Stimulated activated CD4-positive, alpha-beta T cell treated with anti-CD3 and anti-CD28 coated beads, Interleukin-15, amount 100 ng/mL, for 1 hour (primary cell): ENCODE measurements at places on chromosomes 1 and 21.

DNA sequence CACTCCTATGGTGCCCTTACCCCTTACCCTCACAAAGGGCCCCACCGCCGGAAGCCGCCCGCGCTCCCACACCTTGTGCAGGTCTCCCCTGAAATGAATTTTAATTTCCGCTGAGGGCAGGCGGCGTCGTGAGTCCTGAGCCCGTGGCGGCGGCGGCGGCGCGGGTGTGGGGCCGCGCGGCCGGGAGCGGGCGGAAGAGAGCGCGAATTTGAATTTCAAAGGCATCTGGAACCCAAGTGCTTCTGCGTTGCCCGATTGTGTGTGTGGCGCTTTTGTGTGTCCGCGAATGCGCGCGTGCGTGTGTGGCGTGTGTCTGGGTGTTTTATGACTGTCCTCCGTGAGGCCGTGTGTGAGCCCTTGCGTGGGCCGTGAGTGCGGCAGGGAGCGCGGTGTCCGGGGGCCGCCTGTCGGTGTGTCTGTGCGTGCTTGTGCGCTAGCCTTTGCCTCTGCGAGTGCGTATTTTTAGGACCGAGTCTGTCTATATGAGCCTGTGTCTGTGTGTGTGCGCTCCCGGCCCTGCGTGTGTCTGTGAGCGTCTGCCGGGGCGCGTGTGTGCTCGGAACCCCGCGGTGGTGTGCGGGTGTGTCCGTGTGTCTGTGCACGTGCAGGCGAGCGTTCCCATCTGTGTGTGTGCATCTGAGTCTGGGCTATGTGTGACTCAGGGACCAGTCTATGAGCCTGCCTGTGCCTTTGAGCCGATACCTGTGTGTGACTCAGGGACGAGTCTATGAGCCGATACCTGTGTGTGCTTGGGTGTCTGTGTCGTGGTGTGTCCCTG is 7.9 kb upstream of the ADGRB2 start:
- DNase-seq = peak; percentile 14

DNA sequence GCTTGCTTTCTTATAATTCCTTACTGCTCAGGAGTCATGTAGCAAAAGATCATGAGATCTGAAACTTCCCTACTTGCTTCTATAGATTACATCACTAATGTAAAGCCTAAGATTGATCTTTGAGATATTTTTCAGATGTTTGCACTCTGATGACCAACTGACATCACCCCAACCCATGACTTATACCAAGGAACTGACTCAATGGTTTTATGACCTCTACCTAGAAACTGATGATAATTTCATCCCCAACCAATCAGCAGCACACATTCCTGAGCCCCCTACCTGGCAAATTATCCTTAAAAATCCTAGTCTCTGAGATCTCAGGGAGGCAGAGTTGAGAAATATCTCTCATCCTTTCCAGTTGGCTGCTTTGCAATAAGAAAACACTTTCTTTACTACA is 122.3 kb upstream of the CAMK1G start:
- DNase-seq = no peak

DNA sequence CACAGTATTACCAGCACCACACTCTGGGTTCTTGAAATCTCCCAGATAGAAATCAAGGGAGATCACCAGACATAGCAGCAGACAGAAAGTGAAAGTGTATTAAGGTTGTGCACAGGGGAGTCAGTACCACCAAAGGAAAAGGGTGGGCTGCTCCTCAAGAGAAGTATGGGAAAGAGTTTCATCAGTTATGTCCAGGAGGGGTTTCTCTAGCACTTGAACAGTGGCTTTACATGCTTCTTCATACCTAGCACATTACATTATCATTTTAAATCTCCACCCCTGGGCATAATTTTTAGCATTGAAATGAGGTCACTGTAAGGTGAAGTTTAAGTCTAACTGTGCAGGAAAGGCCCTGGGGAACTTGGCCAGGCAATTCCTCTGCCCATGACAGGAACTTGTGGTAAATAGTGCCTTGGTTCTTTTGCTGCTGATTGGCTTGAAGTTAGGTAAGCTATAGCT is 601.0 kb downstream of the NUF2 start:
- no peak for DNase-seq

DNA sequence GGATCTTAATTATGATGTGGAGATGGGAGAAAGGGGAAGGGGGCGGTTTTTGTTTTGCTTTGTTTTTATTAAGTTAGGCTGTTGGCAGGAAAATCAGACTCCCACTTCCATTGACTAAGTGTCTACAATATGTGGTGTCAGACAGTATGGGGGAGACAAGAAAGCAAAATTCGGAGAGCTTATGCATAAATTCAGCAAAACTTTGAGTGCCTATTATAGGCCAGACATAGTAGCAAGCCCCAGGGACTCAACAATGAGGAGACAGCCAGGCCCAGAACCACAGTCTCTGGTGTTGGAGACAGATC is 835 bp upstream of the TSPAN2 start:
- DNase-seq = no peak

GRCh38 chr1:170856455-170856854 is 78.9 kb upstream of the MROH9 start:
- DNase-seq = no peak

- DNase-seq = no peak
Measured at GRCh38 chr1:21906173-21907078, 30.7 kb downstream of the HSPG2 start.
